ENCODE measurements at places on chromosomes 7 and 10.

- no peak for DNase-seq
These were observed 10.9 kb upstream of the INPP5A start for GRCh38 chr10:132526676-132527075.

DNA sequence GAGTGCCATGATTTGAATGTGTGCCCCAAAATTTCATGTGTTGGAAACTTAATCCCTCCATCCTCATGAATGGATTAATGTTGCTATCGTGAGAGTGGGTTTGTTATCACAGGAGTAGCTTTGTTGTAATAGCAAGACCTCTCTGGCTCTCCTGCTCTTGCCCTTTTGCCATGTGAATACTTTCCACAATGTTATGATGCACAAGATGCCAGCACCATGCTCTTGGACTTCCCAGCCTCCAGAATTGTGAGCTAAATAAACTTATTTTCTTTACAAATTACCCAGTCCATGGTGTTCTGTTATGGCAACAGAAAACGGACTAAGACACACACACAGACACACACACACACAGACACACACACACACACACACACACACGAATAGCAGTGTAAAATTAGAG is 51.3 kb upstream of the TM9SF3 start:
- DNase-seq, result no peak

DNA sequence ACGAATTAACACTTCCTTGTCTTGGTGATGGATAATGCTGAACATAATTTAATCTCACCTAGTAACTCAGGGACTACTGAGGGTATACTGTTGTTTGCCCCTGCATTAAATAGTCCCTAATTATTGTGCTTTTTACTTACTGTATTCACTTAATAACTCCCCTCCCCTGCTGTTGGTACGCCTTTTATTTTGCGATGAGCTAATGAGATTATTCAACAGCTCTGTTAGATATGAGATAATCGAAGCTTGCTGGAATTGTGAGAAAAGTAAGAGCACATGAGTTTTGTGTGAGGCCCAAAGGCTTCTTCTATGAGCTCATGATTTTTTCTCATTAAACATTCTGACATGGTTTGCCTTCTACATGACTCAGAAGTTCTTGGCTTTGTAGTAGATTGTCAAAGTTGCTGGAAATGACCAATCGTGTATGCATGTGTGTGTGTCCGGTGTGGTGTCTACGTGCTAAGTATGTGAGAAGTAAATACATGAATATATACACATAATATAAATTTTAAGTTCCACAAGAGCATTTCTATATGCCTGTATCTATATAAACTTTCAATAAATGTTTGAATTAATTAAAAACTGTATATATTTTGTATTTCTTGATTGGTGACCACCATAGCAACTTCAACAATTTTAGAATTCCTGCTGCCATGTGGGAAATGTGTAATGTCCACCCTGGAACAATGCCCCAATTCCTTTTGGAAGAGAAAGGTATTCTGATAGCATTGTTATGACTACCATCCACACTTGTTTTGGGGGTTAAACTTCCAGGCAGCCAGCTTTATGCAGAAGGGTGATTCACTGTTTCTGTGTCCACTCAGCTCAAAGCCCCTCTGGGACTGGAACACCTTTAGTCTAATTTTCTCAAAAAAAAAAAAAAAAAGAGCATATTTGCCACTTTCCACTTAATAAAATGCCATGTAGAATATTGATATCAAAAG is 106.2 kb downstream of the SAMD9 start:
- no peak for DNase-seq

DNA sequence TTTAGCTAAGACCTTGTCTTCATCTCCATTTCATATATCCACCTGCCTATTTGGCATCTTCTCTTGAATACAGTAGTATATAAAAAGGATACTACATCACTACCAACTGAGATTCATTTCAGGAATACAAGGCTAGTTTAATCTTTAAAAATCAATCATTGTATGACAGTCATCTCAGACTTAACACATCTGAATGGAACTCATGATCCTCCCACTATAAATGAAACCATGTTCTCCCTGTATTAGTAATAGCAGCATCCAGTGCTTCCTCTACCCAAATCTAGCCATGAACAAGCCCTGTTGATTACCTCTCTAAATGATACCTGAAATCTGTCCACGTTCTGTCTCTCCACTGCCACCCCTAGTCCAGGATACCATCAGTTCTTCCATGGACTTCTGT is 196.2 kb downstream of the CDK14 start:
- DNase-seq, result no peak
